Stimulated activated CD4-positive, alpha-beta T cell treated with anti-CD3 and anti-CD28 coated beads, Interleukin-4, amount 100 ng/mL, for 4 hours (primary cell): ENCODE measurements at places on chromosomes 13 and 19.

DNA sequence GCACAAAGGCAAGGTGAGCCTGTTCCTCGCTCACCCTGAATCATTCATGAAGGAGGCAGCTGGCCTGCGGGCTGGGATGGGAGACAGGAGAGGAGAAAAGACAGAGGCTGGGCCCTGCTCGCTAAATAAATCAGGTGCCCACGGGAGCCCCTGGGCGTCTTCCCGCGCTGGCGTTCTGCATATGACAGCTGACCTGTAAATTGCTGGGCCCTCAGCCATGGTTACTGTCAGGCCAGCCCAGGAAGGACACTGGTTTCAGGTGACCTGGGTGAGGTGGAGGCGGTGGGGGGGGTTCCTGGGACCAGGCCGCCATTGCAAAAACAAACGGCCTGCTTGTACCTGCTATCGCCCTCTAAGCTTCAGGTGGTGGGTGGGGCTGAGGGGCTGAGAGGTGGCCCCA lies 3.4 kb upstream of the PTBP1 start:
- DNase-seq: no peak

GRCh38 chr19:45574526-45574925 lies 10.1 kb downstream of the OPA3 start:
- DNase-seq: no peak

DNA sequence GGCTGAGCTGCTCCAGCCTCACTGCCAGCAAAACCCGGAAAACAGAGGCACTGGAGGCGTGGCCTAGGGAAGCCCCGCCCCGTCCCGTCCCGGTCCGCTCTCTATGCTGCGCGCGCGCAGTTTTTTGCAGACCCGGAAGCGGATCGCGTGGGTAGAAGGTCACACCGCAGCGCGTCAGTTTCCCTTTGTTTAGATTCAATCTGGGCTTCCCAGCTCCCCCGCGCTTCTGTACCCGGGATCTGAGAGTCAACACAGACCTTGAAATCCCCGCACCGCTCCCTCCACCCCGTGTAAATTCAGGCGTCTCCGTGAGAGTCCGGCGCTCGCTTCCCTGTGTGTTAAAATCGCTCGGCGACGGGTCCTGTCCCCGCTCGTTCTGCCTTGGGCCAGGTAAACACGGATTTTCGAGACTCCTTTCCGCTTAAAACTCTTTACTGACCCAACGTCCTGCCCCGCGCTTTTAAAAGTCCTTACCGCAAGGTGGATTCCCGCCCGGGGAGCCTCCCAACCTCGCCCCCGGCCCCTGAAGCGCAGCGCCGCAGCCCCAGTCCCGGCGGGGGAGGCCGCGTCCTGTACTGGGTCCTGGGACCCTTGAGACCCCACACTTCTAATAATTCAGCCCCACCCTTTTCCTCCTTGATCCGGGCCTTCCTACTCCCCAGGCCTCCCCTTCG lies at the start of gene ZNF610:
Gene ZNF610 (plus strand): TSS at position 127 of the 674 bp plus-strand sequence. CDS start 12,930 bp downstream, outside the sequence.
- DNase-seq: peak; percentile 86

GRCh38 chr19:20273376-20273775 lies 106.4 kb downstream of the ZNF486 start:
- no peak for DNase-seq

DNA sequence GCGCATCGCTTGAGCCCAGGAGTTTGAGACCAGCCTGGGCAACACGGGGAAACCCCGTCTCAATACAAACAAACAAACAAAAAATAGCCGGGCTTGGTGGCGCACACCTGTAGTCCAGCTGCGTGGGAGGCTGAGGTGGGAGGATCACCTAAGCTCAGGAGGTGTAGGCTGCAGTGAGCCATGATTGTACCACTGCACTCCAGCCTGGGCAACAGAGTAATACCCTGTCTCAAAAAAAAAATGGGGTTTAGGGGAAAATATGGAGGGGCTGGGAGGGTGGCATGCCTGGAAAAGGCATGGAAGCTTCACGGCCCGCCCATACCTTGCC lies 1.9 kb upstream of the ISYNA1 start:
- no peak for DNase-seq

- no peak for DNase-seq
Observed at GRCh38 chr19:47661161-47661560, 52.1 kb upstream of the EHD2 start.

DNA sequence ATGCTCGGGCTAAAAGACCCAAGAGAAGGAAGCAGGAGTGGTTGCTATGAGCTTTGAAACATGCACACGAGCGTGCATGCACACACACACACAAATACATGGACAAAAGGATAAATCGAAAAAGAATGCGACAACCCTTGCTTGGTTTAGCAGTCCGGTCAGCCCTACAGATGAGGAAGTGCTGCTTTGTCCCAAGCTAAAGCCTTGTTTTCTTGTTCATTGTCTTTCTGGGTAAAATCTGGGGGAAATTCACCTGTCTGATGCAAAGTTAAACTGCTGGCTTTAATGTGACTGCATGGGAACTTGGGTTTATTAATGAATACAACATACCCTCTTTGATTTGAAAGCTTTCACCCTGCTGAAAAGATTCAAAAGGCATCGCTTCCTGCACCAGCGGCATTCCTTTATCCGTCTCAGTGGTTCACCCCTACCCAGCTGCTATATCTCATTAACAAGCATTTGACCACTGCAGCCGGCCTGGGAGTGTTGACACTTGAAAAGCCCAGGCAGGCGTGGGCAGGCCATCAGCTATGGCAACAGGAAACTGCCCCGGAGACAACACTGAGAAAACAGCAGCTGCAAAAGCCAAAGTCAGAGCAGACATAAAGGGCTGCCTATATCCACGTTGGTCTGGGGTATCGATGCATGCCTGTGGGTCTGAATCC lies 301.7 kb downstream of the NDFIP2 start:
- no peak for DNase-seq
